ENCODE measurements at places on chromosomes 2 and 18.

- no peak for DNase-seq
These were observed 83.0 kb downstream of the NPAS2 start for GRCh38 chr2:100902817-100903405.

DNA sequence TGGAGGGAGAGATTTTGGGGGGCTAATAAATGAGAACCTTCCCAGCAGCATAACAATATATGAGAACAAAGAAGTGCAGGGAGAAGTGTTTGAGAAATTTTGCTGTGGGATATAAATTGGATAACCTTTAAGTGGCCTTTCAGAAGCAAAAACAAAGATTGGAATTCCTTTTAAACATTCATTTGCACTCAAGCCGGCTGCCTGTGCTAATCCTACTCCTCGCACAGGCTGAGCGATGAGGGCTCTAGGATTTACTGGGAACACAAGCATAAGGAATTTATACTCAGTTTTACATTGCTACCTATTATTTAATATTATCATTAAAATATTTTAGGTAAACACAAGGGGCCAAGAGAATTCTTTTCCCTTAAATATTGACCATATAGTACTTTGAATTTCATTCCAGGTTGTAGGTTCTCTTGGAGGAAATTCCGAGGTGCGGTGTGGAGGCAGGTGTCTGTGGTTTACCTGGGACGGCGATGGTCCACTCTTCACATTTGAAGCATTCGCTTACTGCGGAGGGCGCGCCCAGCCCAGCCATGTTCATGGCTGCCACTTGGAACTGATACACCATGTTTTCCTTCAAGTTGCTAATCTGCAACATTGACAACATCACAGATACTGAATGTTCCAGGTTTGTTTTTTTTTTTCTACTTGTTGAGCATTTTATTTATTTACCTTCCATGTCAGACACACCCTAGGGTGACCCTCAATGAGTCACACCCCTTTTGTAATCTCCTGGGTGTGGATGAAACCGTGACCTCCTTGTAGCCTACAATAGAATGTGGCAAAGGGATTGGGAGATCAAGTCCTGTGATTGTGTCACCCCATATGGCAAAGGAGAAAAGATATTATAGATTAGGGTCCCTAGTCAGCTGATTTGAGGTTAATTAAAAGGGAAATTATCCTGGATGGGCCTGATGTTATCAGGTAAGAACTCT is 100.1 kb downstream of the MYOM1 start:
- DNase-seq = no peak

DNA sequence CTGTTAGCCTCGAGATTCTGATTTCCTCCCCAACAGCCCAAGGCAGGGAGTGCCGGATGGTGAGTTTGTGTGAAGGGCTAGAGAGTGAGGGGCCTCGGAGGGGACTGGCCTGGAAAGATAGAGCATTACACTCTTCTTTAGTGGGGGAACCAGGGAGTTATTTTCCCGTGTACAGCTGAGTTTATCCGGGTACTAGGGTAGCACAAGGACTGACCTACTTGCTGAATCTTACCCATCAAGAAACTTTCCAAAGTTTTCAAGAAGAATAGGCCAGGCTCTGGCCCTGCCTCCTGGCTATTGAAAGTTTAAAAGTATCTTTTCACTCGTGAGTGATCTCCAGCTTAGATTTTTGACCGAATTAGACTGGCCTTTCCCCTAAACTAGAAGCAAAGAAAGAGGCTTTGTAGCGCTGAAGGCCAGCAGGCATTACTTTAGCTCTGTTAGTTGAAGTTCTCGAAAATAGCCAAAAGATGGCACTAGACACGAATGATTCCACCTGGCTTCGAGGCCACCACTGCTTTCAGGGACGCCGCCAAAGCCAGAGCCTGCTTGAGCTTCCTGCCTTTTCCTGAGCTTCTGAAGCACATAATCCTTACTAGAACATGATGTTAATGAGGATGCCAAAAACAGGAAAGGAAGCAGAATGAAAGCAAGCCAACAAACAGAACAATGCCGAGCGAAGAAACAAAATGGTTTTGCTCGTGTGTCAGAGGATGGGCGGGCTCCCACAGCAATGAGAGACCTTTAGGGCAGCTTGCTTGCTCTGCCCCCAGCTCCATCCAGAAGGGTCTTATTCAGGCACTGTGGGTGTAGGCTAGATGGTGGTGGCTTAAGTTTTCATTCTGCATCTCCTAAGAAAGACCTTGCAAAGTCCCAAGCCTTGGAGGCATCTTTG is 55.8 kb downstream of the TSN start:
- DNase-seq = no peak

- DNase-seq = no peak
These were observed 416.5 kb downstream of the SLC4A3 start for GRCh38 chr2:220043990-220044335.

DNA sequence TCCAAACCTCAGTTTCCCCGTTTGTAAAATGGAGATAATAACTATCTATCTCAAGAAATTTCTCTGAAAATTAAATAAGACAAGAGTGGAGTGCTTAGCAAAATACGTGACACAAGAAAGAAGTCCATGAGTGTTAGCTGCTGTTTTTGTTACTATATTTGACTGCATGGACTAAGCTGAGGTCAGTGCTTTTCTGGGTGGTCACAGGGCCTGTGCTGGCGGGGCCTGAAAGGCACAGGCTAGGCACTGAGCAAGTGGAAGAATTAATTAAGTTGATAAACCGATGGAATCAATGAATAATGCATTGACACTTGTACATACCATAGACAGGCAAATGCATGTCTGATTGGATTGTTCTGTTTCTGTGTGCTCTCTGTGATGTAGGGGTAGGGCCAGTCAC is 27.3 kb downstream of the RPL37A start:
- no peak for DNase-seq

GRCh38 chr2:189287982-189288521 is 108.5 kb upstream of the COL5A2 start:
- DNase-seq = no peak

GRCh38 chr2:230319211-230319862 is 7.7 kb upstream of the SP140L start:
- no peak for DNase-seq

GRCh38 chr2:174328114-174328960 is 6.4 kb upstream of the SP9 start:
- no peak for DNase-seq

- DNase-seq = no peak
These were observed 217.8 kb downstream of the SETBP1 start for GRCh38 chr18:44898498-44898897.

DNA sequence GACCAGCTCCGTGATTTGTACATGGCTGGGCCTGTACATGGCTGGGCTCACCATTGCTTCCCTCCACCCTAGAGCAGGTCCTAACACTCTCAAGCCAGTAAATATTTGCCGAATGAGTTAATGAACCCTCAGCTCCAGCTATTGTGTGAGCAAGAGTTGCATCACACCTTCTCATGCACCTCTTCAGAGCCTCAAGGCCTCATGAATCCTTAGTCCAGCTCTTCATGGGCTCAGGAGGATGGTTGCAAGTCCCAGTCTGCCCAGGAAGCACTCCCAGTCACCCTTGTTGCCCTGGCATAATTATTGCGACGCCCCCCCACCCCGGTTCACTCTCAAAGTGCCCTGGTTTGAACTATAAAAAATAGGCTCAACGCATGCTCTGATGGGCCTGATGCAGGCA is 30.1 kb upstream of the GNAL start:
- DNase-seq = no peak

DNA sequence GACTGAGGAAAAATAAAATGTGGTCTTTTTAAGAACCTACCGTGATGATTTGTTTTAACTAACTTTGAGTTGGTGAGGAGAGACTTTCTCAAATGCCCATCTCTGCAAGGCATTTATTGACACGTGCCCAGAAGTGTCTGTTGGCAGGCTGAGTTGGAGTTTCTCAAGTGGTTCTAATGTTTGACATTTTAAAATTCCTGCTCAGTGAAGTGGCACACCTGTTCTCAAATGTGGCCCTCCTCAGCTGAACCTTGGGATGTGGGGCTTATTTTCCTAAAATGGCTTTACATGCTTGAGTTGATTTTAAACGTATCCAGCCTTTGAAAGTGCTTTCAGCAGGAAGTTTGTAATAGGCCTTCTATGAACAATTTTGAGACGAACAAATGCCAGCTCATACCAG is 876 bp upstream of the CAVIN2 start:
- no peak for DNase-seq

DNA sequence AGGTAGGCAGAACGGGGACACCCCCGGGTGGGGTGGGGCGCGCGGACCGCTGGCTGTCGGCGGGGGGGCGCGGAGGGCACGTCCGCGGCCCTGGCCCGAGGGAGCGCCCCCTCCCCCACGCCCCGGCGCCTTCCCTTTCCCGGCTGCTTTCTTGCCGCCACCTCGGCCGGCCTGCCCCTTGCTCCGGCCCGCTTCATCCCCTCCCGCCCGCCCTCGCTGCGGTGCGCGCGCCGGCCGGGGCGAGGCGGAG is 443 bp downstream of the VAPA start:
- no peak for DNase-seq

GRCh38 chr2:129726216-129726615 is 253.2 kb upstream of the RAB6C start:
- no peak for DNase-seq

DNA sequence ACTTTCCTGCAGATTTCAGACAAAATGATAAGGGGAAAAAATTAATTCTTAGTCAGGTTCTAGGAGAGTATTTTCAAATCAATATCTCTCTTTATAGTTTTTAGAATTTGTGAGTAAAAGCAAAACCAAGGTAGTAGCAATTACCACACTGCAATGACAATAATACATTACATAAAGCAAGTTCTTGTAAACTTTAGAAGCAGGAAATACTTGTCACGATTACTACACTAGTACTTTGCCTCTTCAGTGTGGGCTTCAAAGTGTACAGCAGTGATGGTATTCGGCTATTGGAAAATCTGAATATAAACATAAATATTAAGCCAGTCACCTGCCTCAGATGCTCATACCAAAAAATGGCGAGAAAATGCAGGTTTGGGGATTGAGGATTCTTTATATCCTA is 81.0 kb downstream of the ALPK2 start:
- DNase-seq = no peak

DNA sequence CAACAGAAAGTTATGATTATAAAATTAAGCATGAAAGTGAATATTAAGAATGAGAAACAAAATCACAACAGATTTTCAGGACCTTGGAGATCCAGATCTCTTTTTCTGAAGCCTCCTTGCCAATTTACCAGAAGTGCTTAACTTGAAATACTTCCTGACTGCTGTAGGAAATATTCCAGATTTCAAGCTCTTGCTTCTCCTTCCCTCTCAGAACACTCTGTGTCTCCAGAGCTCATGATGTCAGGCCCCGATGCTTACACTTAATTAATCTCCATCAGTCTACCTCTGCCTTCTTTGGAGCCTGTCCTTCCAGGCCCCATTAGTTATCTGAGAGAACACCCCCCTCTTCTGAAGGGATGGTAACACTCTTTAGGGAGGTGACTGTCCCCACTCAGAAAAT is 20.7 kb upstream of the NT5C1B start:
- no peak for DNase-seq

- no peak for DNase-seq
These were observed 14.9 kb upstream of the GNAL start for GRCh38 chr18:11674119-11674518.

DNA sequence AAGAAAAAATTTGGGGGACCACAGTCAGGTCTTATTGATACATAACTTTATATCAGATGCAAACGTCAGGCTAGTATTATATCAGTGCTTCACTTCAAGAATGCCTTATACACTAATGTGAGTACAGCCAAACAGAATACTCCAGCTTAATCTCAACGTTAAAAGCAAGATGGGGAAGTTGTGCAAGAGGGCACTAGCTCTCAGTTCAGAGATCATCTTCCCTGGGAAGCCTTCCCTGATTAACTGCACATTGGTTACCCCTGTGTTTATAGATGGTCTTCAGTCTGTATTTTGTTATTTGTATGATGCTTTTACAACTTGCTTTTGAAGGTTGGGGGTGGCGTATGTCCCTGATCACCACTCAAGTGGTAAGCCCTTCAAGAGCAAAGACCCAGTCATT is 11.4 kb downstream of the EPAS1 start:
- DNase-seq = no peak

DNA sequence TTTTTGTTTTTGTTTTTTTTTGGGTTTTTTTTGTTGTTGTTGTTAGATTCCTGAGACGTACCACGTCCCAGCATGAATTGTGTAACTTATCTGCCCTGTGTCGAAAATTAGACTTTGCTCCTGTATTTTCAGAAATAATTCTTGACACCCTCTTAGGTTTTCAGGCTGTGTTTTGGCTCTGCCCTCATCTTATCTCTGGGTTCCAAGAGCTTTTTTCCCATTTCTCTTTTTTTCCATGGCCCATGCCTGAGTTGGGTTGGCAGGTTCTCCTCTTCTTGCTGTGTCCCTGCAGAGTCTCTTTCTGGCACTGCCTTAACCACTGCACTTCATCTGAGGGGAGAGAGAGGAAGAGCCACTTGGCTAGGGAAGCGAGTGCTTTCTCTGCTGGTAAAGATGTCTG is 42.4 kb downstream of the CTIF start:
- no peak for DNase-seq

DNA sequence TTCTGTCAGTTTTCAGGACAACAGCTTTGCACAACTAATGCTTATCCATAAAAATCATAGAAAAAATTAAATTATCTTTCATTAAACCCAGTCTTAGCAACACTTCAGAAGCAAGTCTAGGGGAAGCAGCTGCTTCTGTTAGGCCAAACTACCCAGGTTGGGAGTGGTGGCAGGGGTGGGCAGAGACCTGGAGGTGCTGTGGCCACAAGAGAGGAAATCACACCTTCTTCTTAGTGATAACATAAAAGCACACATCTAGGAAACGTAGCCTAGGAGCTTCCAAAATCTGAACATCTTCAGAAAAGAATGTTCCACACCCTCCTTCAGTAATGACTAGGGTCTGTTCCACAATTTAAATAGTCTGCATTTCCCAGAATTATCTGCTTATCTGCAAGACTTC is 32.3 kb upstream of the FRZB start:
- no peak for DNase-seq

DNA sequence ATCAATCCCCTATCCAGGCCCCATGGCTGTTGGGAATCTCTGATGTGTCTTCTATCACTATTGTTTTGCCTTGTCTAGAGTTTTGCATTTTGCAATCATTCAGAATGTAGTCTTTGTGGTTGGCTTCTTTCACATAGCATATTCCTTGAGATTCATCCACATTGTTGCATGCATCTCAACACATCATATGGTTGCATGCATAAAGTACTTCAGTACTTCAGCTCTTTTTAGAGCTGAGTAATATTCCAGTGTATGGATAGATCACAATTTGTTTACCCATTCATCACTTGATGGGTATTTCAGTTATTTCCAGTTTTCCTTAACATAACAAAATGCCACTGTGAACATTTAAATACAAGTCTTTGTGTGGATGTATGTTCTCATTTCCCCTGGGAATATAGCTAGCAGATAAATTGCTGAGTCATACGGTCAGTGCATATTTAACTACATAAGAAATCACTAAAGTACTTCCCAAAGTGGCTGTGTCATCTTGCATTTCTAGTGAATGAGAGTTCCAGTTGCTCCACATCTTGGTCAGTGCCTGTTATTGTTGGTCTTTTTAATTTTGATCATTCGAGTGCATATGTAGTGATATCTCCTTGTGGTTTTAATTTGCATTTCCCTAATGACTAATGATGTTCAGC is 138.8 kb downstream of the BCL11A start:
- DNase-seq = no peak

Data from GM12891 (cell line).